ENCODE measurements at places on chromosomes 1 and 21. TPM values are rescaled to one million over a fixed set of nuclear protein-coding genes. Genes with fewer than 3 reads are reported as not detected.

DNA sequence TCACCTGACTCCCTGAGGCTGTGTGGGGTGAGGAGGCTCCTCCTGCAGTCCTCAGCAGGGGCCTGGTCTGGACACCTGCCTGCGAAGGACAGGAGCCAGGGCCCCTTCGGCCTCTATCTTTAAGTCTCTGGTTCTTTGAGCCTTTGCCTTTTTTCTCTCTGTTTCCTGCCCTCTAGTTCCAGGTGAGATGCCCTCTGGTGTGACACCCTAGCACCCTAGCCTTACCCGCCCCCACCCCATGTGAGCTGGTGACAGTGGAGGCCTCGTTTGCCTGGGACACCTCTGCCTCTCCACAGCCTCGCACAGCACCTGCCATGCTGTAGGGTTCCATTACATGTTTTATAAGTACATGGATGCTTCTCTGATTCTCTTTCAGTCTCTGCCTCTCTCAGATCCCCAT, 47.3 kb downstream of the DDX20 start:
- no peak for DNase-seq

GRCh38 chr1:196723325-196724185, 51.1 kb upstream of the CFHR3 start:
- DNase-seq: peak; percentile 70

DNA sequence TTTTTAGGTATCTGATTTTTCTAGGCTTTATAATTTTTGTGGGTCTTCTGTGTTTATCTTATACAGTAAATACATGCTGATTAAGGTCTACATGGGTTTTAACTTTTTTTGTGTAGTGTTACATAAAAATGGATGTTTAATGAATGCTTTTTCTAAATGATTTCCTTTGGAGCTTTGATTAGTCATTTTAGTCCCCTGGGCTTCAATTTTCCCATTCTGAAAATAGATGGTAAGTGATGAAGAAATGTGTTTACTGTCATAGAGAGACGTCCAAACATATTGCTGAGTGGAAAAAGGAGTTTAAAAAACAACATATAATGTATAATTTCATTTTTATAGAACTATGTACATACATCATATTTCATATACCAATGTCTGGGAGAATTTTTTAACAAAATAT, 140.9 kb upstream of the HMCN1 start:
- DNase-seq: no peak

DNA sequence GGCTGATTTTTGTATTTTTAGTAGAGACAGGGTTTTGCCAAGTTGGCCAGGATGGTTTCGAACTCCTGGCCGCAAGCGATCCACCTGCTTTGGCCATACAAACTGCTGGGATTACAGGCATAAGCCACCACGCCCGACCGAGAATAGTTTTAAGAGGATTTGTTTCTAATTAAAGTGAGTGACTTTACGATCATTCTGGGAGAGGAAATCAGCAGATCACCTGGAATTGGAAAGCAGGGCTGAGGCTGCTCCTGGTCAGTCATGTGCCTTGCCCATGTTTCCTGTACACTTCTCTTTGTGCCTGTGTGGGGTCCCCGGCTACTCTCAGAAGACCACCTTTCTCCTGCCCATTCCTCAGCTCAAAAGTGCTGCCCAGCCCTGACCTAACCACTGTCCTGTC, 33.9 kb downstream of the ZBTB8B start:
- no peak for DNase-seq

DNA sequence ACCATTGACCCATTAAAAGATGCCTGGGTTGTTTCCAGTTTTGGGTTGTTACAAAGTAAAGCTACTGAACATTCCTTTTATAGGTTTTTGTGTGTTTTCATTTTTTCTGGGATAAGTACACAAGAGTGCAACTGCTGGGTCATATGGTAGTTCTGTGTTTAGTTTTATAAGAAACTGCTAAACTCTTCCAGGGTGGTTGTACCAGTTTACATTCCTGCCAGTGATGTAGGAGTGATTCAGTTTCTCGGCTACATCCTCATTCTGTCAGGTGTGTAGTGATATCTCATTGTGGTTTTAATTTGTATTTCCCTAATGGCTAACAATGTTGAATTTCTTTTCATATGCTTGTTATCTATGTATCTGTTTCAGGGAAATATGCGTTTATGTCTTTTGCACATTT, 58.5 kb upstream of the DNAJC6 start:
- DNase-seq: no peak

GRCh38 chr21:34336756-34337391, 26.9 kb upstream of the KCNE2 start:
- no peak for DNase-seq

DNA sequence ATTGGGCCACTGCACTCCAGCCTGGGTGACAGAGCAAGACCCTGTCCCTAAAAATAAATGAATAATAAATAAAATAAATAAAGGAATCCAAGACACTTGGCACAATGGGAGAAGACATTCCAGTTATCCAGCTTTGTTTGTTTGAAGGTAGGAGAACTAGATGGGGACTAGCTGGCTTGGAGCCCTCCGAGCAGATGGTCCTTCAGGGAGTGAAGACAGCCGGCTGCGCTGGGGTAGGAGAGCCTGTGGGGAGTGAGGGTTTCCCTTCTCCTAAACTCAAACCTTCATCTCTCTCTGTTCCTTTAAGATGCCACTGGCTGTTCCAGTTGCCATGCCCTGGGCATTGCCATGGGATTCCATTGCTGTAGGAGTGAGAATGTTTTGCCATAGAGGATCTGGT, 120.6 kb downstream of the NAV1 start:
- DNase-seq: no peak

The ELF3 gene
- total RNA-seq: 0.96 TPM

The SH2D5 gene
- total RNA-seq: 1.2 TPM

The EXO1 gene
- 2.2 TPM for total RNA-seq
